ENCODE measurements at places on chromosomes 1 and 21.

GRCh38 chr1:21024918-21025317, 151.8 kb downstream of the EIF4G3 start:
- DNase-seq = no peak

DNA sequence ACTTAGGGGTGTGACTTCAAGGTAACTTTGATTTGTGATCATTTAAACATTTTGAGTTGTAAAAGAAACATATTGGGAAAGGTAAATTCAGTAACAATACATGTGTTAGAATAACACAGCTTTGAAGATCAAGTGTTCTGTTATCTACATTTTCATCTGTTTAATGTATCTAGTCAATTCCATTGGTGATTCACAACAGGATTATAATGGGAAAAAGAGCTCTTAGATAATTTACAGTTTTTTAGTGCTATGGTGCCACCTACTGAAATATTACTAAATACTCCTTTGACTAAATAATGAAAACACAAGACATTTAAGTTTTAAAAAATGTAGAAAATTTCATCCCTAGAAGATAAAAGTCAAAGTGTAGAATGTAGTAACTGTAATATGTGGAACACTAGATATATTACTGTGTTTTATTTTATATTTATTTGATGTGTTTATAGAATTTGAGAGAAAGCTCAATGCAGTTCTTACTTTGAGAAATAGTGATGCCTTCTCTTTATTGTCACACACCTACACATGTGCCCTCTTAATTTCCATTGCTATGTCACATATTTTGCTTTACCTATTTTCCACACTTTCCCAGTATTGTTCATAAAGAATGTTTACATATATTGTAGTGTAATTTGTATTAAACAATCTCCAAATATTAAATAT, 47.4 kb downstream of the PTPRC start:
- no peak for DNase-seq

DNA sequence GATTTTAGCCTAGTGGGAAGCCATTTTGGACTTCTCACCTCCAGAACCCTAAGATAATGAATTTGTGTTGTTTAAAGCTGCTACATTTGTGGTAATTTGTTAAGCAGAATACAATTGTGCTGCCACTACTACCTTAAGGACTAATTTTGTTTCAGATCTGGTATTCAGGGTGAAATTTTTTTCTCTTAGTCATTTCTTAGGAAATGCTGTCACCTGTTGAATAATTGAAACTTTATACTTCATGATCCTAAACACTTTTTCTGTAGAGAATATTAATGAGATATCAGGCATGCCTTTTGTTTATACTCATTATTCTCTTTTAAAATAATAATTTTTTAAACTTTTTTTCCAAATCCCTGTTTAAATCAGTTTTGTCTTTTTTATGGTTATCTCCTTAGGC, 246.8 kb downstream of the TGFB2 start:
- DNase-seq = no peak

GRCh38 chr1:179167418-179167777, 62.1 kb downstream of the ABL2 start:
- no peak for DNase-seq

DNA sequence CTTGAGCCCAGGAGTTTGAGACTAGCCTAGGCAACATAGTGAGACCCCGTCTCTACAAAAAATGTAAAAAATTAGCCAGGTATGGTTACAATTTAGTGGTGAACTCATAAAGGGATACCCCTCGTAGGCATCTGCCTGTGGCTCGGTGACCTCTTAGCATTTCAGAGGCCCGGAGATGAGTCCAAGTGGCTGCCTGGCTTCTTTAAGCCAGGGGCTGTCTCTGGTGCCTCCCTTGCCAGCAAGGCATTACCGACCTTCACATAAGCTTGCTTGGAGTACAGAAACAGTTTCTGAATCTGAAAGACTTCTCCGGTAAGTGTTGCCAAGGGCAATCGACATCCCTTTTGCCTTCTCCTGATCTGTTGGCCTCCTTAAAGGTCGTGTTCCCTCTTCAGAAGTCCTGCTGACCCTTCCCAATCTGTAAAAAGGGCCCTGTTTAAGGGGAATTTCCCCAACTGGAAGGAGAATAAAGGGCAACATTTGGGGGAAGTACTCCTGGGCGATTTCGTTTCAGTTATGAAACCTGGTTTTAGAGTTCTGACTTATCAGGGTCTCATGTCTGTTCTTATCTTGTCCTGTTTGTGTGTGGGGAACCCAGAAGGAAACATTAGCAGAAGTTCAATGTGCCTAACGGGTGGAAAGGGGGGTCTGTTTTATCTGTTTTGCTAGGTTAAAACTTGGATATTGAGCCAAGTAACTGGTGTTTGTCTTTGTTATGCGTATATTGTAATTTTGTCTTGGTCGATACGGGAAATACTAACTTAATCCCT, 32.9 kb downstream of the KIFAP3 start:
- DNase-seq = no peak

DNA sequence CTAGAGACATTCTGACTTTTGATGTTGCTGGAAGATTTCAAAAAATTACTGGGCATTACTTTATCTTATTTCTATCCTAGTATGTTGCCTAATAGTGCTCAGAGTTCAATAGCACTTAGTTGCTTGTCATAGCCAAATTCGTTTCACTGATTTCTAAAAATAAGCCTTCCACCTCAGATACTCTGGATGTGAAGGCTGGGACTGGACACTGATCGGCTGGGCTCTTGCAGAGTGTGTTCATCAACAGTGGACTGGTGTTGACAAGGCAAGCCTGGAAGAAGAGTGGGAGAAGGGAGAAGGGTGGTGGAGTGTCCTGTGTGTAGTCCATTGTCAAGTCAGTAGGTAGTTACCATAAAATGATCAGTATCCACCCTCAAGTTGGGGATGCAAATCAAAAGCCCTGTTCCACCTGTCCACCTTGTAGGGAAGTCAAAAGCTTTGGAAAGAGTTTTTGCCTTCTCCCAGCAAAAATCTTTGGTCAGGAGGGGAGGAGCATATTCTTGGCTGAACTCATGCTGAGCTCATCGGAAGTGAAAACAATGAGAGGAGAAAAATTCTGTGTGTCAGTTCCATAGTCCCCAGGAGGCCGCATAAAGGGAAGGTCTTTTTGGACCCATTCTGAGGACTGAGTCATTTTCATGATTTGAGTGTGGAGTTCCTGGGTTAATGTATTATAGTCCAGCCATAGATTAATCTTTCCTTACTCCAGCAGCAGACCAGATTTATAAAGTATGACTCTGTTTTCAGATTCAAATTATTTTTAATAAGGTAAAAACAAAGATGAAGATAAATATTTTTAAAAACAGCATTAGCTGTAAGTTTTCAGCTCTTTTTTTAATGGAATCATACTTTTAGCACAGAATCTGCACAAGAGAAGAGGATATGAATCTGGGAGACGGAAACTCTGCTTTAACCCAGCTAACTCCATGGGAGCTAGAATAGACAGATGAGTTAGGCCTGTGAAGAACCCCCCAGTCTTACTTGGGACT, 99.5 kb upstream of the BMP8A start:
- DNase-seq = no peak

- DNase-seq = no peak
These were observed 251.8 kb downstream of the ADGRL2 start for GRCh38 chr1:82052563-82052962.

GRCh38 chr1:1062348-1063163, 11.6 kb downstream of the RNF223 start:
- DNase-seq = no peak

- DNase-seq = no peak
These were observed 157.8 kb downstream of the VPS13D start for GRCh38 chr1:12387641-12388040.

- DNase-seq = no peak
These were observed 33.5 kb upstream of the IL19 start for GRCh38 chr1:206736878-206737728.

- DNase-seq = no peak
These were observed 195.4 kb upstream of the C1orf174 start for GRCh38 chr1:4095433-4095971.

- DNase-seq = no peak
These were observed 11.8 kb downstream of the ACOT11 start for GRCh38 chr1:54559771-54560231.

- no peak for DNase-seq
These were observed 22.7 kb upstream of the DYNLT5 start for GRCh38 chr1:66729523-66729922.

GRCh38 chr1:203275656-203276272, 29.6 kb upstream of the BTG2 start:
- DNase-seq = no peak

GRCh38 chr1:69528376-69528775, 39.3 kb upstream of the LRRC7 start:
- no peak for DNase-seq

GRCh38 chr1:66809736-66810326, 8.8 kb upstream of the INSL5 start:
- no peak for DNase-seq

DNA sequence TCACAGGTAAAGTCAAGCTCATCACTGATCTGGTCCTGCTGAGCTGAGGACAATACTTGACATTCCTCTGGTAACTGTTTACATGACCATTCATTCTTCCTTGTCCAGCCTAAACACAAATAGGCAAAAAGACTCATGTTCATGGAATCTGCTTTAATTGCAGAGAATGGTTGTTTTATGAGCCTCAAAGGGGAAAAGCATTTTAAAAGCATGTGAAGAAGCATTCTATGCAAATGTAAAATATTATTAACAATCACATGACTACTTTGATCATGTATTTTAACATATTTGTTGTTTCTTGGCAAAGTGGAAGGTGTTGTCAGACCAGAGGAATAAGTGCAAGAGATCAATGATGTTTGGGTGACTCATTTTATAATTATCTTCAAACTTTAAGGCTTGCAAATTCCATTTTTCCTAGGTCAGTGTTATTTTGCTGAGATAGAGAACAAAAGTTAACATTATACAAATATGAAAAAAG, 133.7 kb downstream of the RUNX1 start:
- no peak for DNase-seq

DNA sequence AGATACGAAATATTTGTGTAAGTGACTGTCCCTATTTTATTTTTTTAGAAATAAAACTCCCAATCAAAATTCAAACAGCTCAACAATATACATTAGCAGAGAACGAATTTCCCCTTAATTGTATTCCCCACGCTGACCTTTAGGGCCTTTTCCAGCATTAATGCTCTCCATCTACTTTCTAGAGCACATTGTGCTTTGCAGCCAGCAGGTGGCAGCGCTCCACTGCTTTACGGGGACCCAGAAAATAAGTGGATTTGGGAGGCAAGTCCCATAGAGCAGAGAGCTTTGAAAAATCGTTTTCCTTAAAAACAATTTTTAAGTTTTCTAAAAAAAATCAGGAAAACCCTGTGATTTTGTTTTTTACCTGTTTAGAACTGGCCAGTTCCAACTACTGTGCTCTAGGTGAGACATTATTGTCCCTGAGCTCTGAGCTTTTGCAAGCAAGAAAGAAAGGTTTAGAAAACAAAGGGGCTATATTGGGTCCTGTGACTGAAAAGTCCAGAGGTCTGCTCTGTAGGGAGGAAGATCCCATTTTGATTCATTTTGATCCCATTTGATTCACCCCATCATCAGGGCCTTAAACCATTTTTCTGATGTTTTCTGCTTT, 144.4 kb upstream of the ZNF644 start:
- DNase-seq = peak; percentile 16

DNA sequence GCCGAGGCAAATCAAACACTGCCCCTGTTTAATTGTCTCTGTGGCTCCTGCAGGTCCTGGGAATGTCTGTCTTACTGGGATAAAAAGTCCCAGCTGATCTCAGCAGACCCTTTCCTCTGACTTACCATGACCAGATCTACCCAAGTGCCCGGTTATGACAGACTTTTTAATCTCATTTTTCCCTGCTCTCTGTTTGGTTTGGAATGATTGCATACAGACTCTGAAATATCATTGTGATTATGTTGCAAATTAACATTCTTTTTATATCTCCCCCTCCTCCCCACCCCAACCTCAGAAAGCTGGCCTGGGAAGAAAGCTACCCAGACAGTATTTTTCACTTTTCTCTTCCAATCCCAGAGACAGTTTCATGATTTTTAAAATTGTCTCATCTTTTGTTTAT, 16.3 kb downstream of the RAB7B start:
- no peak for DNase-seq

- no peak for DNase-seq
These were observed 20.8 kb downstream of the ELK4 start for GRCh38 chr1:205610901-205611466.

DNA sequence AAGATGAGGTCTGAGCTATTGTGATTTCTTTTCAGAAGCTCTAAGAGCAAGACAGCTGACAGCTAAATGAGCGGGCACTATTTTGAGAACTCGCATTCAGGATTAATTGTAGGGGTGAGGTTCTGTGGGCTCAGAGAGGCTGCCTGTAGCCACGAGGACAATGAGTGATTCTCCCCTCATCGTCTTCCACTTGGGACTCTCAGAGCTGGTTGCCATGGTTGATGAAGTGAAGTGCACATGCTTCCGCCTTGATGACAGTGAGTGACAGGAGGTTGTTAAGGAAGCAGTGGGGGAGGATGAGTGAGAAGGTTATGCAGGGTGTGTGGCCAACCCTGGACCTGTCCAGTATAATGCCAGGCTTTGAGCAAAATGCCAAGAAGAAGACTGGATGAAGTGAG, 341.7 kb downstream of the PCP4 start:
- DNase-seq = no peak

DNA sequence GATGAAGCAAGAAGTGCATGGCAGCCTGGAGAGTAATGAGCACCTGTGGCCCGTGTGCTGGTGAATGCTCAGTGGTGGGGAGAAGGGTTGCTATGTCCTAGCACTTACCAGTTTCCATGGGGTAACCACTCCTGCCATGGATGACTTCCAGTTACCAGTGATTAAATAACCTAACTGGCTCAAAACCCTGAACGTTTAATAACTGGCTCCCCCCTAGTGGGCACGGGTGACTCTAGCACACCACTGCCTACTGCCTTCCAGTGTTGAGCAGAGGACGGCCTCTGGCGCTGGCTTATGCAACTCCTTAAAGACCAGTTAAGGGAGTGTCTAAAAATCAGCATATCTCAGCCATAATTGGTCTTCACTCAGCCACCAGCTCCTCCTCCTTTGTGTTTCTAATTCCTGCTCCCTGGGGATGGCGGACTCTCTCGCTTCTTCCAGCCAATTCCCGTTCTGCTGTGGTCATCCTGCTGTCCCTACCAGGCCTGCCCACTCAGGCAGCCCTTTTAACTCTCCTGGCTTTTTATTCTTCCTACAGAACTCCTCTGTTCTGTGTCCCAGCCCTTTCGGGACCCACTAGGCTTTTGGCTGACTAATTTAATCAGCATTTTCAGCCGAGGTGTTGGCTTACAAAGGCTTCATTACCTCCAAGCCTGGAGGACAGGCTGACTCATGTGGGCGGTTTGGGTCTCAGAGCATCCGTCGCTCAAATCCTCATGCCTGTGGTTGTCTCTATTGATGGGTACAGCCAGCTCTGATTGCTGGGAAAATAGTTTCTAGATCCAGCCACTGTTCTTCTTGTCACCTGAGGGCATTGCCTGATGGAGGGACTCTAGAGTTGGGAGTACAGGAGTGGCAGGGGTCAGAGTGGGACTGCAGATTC, 332.4 kb downstream of the CAMTA1 start:
- no peak for DNase-seq

DNA sequence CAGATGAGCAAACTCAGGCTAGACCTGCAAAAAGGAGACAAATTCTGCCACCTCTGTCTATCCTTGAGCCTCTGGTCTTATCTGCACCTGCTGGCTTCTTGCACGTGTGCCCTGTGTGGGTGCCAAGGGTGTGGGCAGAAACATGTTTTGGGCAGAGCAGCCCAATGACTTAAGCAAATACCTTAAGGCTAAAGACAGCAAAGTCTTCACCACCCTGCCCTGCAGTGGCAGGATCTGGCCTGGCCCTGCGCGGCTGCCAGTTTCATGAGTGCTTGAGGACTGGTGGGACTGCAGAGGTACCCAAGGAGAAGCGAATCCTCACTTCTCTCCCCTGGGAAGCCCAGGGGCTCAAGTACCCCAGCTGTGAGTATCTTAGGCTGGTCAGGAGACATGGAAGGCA, 3.8 kb upstream of the SLC26A9 start:
- DNase-seq = no peak
